ENCODE measurements at places on chromosomes 1 and 21.

- no peak for DNase-seq
Observed at GRCh38 chr1:215600258-215600792, 33.2 kb downstream of the KCTD3 start.

- DNase-seq, result no peak
Observed at GRCh38 chr1:30919025-30919881, 10.7 kb upstream of the SDC3 start.

DNA sequence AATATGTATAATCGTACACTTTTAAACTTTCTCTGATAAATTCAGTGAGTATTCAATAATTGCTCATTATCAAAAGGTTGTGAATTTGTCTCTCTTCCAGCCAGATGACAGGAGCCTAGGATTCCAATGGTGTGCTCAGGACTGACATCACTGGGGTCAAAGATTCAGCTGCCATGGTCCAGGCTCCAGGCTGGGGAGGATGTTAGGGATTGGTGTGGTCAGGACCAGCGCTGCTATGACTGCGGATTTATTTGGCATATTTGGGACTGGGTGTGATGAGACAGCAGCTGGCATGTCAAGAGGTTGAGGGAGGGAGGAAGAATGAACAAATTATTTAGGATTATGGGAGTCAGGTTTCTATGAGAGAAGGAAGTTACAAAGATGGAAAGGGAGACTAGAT lies 48.2 kb upstream of the ABCA4 start:
- DNase-seq, result no peak

DNA sequence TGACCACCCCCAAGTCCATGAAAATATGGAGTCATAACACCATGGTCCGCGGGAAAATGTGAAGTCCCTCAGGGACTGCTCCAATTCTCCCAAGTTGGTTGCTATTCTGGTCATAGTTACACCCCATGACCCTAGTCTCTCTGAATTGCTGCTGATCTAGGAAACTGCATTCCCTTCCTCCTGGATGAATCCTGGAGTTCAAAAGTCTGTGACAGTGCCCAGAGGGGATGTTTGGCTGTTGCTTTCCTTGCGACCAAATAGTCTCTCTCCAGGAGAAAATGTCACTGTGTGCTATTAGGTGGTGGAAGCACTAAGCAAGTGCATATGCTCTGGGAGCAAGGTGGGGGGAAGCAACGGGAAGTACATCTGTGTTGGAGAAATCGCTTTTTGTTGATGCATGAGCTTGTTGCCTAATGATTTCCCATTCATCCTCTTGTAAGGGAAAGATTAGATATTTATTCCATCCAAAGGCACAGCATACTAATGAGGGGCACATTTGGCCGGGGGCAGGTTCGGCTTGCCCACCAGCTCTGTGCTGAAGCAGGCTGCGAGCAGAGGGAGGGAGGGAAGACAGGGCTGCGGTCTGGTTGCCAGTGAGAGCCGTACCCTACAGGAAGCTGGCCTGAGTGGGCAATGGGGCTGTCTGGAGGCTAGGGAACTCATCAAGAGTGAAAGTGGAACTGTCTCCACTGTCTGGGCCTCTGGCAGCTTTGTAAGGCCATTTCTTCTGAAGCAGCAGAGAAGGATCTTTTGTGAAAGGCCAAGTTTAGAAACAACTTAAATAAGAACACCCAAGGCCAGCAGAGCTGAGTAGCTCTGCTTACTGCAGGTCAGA lies 27.2 kb downstream of the SYT6 start:
- DNase-seq, result no peak

GRCh38 chr1:35080171-35080854 lies 1.1 kb downstream of the ZMYM1 start:
- DNase-seq, result no peak

DNA sequence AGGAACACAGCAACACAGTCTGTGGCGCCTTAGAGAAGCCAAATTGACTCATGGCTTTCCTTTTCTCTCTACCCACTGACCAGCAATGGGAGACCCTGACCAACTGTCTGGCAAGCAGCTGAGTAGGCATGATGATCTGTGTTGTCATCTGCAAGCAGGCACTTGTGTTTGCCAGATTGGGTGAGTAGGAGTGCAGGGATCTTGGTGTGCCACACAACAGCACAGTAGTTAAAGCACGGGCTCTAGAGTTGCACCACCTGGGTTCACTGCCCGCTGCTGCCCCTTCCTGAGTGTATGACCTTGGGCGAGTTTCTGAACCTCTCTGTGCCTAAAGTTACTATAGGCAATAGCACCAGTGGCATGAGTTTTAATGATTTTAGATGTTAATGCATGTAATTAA lies 95.7 kb upstream of the CD53 start:
- DNase-seq, result no peak

- no peak for DNase-seq
Observed at GRCh38 chr21:14993115-14993514, 71.7 kb downstream of the NRIP1 start.

GRCh38 chr1:95380909-95381308 lies 146.9 kb downstream of the RWDD3 start:
- DNase-seq, result no peak

DNA sequence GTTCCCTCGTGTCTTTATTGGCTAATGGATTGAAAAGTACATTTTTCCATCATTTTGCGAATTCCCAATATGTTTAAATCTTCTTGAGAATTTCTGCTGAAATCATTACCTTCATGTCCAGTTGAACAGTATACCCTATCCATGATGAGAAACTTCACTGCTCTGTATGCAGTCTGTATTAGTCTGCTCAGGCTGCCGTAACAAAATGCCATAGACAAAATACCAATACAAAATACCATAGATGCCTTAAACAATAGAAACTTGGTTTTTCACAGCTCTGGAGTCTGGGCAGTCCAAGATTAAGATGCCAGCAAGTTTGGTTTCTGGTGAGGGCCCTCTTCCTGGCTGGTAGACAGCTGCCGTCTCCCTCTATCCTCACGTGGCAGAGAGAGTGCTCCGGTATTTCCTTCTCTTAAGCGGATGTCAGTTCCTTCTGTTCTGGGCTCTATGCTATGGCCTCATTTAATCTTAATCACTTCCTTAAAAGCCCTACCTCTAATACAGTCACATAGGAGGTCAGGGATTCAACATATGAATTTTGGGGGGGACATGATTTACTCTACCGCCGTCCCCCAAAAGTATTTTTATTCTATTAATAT lies 27.0 kb downstream of the CXADR start:
- no peak for DNase-seq

DNA sequence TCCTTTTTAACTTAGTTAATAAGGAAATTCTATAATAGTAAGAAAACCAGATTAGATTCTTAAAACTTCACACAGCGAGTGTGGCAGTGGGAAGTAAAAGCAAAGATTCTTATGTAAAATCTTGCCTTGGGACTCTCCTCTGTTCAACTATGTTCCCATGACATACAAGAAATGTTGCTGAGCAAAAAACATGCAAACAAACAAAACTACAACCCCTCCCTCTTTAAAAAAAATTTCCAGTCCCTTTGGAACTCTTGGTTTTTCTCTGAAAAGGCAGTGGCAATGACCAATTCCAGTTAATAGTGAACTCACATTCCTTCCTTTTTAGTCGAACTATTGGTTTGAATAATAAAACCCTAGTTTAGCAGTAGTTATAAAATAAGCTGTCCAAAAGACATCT lies 453.1 kb upstream of the ZRANB2 start:
- DNase-seq, result no peak

GRCh38 chr21:15401331-15401730 lies 328.5 kb upstream of the USP25 start:
- no peak for DNase-seq

DNA sequence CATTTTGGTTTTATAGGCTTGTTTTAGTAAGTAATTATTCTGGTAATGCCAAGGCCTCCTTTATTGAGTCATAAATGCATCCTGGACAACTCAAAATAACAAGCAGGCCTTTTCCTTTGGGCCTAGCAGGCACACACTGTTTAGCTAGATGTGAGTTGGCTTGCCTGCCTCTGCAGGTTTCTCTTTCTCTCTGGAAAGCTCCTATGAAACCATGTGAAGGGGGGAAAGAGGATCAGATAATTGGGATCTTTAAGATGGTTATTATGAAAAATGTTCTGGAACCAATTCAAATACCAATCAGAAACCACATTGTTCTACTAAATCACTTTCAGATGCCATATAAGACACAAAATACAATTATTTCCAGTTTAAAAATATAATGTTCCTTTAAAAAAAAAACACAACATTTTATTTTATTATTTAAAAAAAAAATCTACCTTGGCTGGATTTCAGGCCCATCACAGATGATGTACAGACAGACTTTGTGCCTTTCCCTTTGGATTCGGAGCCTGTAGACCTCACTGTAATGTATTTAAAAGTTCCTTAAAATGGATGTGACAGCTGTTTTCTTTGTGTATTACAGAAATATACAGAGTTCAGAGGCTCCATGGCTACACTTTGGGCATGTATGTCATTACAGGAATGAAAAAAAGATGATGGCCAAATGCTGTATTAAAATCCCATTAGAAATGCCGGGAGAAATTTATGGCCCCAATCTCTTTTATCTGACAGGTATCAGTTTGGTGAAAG lies 80.2 kb downstream of the NTMT2 start:
- no peak for DNase-seq

DNA sequence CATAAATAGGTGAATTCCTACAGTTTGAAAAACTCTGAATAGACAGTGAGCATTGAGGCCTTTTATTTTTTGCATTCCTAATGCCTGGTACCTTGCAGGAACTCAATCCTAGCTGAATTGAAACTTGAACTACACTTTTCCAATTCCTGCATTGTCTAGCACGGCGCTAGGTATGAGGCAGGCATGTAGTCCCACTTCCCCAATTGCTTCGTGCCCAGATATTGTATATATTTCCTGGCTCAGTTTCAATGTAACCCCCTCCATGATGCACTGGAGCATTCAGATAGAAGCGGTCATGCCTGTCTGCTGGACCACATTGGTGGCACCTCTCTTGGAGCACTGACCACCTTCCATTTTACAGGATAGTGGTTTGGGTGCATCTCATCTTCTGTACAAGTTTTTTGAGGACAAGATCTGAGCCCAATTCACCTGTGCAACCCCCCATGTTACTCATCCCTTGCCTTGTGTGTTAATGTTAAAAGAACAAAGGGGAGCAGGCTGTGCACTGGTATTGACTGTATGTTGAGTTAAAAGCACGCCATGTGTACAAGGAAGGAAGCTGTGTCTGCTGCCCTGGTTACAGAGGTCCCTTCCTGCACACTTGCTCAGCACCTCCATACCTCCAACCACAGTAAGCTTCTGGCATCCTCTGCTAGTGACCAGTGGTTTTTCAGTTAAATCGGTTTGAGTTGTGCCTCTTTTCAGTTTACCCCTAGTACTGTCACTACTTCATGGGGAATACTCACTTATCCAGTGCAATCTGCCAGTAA lies 10.0 kb upstream of the RAB7B start:
- DNase-seq, result no peak

DNA sequence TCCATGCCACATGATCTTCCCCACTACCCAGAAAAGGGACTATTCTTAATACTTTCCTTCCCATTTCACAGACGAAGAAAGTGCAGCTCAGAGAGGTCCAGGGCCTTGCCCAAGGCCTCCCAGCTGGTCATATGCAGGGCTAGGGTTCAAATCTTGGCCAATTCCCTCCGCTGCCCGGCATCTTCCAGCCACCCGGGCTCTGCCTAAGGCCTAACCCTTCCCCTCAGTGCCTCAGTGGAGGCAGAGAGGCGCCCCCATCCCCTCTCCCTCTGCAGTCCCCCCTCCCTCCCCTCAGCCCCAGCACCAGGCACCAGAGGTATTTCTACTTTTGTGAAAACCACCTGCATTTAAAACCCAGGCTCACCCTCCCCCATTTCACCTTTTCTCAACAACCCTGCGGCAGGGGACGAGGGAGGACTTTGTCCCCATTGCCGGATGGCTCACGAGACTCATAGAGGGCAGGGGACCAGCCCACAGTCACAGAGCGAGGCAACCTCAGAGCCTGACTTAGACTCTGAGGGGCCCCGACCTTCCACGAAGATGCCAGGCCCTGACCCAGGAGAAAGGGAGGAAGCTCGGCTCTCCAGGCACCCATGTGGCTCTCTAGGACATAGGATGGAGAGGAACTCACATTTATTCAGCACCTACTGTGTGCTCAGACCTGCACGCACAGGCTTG lies 12.3 kb downstream of the LAPTM5 start:
- DNase-seq, result no peak

DNA sequence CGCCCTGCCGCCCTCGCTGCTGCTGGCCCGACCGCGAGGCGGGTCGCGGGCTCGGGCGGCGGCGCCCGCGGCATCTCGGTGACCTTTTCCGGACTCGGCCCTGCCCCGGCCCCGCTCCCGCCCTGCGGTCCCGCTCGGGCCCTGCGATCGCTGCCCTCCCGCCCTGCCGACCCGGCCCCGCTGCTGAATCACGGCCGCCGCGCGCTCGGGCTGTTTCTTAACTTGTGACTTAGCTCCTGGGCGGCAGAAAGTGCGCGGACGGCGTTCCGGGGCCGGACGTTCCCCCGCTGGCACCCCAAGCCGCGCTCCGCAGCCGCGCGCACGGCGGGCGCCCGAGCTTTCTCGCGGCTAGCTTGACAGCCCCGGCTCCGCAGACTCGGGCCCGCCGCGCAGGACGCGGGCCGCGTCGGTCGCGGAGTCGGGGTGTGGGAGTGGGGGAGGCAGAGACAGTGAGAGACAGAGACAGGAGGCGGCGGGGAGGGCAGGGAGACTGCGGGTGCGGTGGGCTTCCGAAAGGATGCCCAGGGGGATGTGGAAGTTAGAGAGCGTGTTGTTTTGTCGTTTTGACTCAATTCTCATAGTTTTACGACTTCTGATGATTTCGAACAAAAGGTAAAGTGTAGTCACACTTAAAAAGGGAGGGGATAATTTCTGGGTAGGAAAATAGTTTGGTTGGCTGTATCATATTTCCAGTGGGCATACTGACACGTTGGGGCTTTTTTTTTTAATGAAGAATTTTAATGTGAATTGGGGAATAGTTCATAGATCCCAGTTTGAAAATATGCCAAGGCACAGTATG lies 49.8 kb downstream of the PRDM2 start:
- DNase-seq, result no peak

DNA sequence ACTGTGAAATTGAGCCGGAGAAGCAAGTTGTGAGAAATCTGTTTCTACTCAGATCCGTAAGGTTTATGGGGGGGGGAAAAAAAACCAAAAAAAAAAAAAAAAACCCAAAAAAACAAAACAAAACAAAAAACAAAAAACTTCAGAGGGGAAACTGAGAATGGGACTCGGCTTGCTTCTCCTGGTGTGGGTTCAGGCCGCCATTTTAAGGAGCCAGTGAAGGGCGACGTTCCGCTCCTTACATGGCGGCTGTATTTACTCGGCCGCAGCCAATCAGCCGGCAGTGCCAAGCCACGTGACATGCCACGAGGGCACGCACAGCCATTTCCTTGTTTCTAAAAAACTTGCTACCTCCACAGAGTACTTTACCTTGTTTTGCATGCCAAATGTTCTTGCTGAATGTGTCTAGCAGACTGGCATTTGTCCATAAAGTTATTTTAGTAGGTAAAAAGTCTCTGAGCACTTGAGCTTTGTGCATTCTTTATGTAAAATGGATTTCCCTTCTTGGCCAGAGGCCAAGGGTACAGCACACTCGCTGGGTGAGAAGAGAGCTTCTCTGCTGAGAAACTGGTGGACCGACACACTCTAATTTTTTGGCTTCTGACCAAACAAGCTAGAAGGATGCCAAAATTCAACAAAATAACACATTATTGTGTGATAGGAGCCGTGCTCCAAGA lies 101.8 kb downstream of the NFIA start:
- DNase-seq, result no peak

- no peak for DNase-seq
Observed at GRCh38 chr1:169115891-169116585, 9.5 kb downstream of the ATP1B1 start.

Data from stimulated activated CD8-positive, alpha-beta memory T cell treated with anti-CD3 and anti-CD28 coated beads, Interleukin-12 subunit alpha, Interleukin-12 subunit beta, amount 100 ng/mL, for 4 hours (primary cell).